Stimulated activated CD4-positive, alpha-beta T cell treated with anti-CD3 and anti-CD28 coated beads, Interleukin-15, amount 100 ng/mL, for 48 hours (primary cell): ENCODE measurements at places on chromosomes 2 and 18.
A peak's percentile ranks its signal among the peaks of the same experiment; 100 is the strongest.

GRCh38 chr2:106161938-106162820 lies 31.9 kb downstream of the UXS1 start:
- no peak for DNase-seq

- no peak for DNase-seq
These were observed 2.5 kb upstream of the ASIC4 start for GRCh38 chr2:219511547-219512325.

- DNase-seq, result no peak
These were observed 47.5 kb downstream of the ZFP36L2 start for GRCh38 chr2:43178602-43179542.

- no peak for DNase-seq
These were observed 17.3 kb downstream of the BIN1 start for GRCh38 chr2:127089478-127090235.

- no peak for DNase-seq
These were observed 55.3 kb upstream of the CABYR start for GRCh38 chr18:24083550-24083949.

DNA sequence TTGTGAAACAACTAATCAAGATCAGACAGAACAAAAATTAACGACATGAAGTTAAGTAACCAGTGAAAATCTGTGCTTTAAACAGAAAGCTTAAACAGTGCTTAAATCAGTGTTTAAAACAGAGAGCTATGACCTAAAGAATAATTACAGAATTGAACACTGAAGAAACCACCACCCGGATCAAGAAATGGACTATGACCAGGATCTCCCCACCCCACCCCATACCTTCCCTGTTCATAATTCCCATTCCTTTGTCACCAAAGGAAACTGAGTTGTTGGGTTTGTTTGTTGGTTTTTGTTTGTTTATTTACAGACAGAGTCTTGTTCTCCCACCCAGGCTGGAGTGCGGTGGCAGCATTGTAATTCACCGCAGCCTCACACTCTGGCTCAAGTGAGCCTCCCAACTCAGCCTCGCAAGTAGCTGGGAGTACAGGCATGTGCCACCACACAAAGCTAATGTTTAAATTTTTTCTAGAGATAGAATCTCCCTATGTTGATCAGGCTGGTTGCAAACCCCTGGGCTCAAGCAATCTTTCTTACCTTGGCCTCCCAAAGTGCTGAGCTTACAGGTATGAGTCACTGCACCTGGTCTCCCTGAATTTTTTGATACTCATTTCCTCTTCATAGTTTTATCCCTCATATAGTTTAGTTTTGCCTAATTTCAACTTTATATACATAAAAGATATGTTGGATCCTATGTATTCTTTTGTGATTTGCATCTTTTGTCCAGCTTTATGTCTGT lies 8.2 kb upstream of the ALPG start:
- no peak for DNase-seq

GRCh38 chr2:24832073-24832461 lies 38.8 kb downstream of the CENPO start:
- DNase-seq, result no peak

- DNase-seq, result peak; percentile 68
These were observed 50.3 kb downstream of the ARL4C start for GRCh38 chr2:234446404-234447076.

DNA sequence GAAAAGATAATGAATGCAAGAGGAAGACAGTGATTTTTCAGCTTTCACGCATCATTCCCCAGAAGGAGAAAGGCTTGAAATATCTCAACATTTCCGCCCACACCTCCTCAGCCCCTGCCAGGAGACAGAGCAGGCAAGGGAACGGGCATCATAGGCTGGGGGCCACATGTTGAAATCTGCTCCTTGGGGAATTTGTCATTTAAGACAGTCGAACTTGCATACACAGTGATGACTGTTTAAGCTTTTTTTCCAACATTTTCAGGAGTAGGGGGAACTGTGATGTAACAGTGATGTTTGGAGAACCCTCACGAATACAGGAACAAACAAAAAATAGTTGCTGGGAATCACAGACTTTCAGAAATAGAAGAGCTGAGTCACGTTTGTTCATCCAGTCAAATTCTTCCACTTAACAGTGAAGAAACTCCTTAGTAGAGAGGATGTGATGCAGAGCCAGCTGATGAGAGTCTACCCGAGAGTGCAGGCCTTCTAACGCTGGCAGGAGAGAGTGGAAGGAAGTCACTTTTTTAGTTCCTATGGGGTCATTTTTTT lies 266.8 kb downstream of the ALPK2 start:
- DNase-seq, result no peak

DNA sequence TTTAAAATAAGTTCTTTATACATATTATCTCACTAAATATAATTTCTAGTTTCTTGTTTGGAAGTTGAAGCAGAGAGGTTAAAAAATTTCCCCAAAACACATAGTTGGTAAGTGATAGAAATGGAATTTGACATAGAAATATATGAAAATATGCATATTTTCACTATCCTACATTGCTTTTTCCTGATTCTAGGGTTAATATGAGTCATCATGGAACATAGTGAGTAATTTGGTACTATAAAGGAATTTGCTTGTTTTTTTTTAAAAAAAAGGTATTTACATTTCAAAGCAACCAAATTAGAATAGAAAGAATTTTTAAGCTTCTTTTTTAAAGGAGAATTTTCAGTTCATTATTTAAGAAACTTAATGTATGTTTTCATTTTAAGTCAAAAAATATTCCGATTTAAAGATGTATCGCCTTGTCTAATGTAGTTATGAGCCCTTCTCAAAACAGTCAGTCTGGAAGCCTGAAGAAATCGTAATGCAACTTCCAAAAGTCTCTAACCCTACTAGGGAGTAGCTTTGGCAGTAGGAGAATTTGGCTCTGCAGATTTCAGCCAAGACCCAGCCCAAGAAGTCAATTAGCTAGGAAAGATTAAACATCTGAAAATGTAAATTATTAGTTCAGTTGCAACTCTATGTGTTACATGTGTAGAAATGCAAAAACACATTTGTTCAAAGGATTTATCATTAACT lies 147.3 kb downstream of the RDH14 start:
- no peak for DNase-seq

- DNase-seq, result no peak
These were observed 85.7 kb downstream of the SUCLG1 start for GRCh38 chr2:84373391-84373790.

GRCh38 chr2:105896765-105897163 lies 152.1 kb downstream of the NCK2 start:
- DNase-seq, result no peak

DNA sequence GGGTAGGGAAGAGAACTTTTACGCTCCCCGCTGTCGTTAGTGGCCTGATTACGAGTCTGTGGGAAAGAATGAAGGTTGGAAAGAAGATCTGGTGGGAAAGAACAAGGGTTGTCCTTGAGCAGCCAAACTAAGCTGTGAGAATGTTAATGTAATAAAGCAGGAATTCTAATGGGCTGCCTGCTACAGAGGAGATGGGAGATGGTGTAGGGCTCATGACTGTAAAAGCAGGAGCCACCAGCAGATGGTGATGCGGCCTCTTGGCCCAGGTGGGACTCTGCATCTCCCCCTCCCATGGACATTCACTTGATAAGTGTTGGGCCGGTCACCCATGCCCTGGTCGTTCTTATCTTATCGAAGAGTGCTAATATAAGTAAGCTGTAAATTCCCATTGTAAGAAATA lies 150.0 kb downstream of the NEDD4L start:
- DNase-seq, result no peak

DNA sequence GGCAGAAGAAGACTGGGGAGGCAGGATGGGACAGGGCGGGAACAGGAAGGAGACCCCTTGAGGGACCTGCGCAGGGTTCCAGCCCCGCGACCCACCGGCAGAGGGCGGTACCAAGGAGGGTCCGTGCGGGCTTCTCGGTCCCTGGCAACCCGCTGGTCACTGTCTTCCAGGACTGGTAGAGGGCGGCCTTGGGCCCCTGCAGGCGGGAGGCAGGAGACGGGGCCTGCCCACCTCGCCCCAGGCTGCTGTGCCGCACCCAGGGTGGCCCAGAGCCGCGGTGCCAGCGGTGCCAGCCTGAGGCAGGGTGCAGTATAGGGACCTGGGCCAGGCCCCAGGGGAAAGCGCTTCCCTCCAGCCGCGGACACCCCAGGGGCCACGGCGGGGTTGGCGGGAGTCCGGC lies 34.5 kb downstream of the NEURL3 start:
- DNase-seq, result peak; percentile 52

GRCh38 chr2:1872602-1873183 lies 128.4 kb upstream of the PXDN start:
- DNase-seq, result no peak

DNA sequence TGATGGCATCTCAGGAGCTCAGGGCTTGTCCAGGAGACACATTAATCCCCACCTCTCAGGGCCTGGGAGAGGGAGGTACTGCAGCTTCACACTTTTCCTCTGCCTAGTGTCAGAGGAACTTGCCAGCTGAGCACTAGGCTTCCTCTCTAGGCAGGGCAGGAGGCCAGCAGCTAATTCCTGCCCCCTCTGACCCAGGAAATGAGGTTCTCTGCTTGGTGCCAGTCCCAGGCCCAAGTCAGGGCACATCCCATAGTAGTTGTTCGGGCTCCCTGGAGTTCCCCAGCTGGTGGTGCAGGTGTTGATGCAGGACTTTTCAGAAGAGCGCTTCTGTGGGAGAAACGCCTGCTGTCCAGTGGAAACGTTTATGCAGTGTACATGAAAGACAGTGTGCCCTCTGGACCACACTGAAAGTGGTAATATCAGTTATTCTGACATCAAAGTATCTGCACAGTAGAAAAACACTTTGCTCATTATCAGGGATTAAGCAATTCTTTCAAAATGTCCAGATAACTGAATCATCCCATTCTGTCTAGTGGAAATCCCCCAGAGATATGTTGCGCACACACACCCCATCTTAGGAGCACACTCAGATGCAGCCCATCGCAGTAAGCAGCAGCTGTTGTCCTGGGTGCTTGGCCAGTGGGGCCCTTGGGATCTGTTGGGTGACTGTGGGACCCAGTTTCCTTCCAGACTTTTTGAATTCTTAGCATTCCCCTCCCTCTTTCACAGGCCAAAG lies 17.8 kb upstream of the SCLY start:
- DNase-seq, result no peak

GRCh38 chr2:159030674-159031380 lies 62.4 kb downstream of the TANC1 start:
- no peak for DNase-seq

GRCh38 chr2:231397011-231397927 lies 1.8 kb downstream of the B3GNT7 start:
- no peak for DNase-seq

GRCh38 chr2:98607104-98607503 lies 1.2 kb downstream of the COA5 start:
- DNase-seq, result no peak

GRCh38 chr2:192000196-192000980 lies 153.5 kb upstream of the CAVIN2 start:
- no peak for DNase-seq

DNA sequence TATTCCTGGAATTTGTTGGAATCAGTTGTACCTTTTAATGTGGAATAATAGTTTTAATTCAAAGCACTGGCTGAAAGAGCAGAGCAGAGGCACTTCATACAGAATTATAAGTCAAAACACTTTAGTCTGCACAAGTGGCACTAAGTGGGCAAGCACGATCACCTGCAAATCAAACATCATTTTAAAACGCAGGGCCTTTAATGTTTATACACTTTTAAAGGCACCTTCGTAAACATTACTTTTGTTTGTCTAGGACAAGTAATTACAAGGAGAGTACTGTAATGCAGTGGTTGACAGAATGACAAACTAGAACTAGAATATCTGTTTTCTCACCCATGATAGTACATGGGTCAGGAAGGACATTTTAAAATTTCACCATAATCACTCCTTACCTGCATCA lies 36.4 kb downstream of the LANCL1 start:
- no peak for DNase-seq

GRCh38 chr2:127355407-127356008 lies 32.3 kb downstream of the MAP3K2 start:
- DNase-seq, result no peak

- no peak for DNase-seq
These were observed 12.7 kb upstream of the SERPINB7 start for GRCh38 chr18:63762518-63762917.

DNA sequence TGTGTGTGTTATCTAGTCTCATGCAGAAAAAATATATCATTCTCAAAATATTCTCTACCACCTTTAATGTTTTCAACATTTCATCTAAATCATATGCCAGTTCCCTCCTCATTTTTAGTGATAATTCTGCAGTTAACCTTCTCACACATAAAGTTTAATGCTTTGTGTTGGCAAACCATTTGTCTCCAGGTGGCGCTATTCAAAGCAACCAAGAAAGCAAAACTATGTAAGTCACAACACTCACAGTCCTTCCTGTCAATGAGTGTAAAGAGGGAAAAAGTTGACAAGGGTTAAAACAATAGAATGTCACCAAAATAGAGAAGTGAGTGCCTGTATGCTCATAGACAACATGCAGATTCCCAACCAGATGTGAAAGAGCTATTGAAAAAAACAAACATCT lies 961.6 kb upstream of the LRRTM1 start:
- no peak for DNase-seq

GRCh38 chr2:36711741-36712314 lies 15.3 kb downstream of the VIT start:
- DNase-seq, result no peak

- DNase-seq, result no peak
These were observed 10.7 kb downstream of the DBI start for GRCh38 chr2:119377294-119377992.

DNA sequence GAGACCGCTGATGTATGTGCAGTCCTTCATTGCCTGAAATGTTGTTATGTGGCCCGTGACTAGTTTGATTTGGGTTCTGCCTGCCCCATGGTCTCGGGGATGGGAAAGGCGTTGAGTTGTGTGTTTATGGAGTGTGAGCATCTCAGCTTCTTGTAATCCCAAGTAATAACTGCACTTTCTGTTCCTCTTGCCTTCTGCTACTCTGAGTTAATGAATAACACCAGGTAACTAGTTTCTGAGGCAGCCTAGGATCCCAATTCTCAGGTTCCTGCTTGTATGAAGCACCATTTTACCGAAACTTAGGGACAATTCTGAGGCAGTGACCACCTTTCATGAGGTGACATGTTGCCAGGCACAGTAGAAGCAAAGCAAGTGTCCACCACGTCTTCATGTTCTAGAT lies 170.0 kb downstream of the ALK start:
- DNase-seq, result no peak

DNA sequence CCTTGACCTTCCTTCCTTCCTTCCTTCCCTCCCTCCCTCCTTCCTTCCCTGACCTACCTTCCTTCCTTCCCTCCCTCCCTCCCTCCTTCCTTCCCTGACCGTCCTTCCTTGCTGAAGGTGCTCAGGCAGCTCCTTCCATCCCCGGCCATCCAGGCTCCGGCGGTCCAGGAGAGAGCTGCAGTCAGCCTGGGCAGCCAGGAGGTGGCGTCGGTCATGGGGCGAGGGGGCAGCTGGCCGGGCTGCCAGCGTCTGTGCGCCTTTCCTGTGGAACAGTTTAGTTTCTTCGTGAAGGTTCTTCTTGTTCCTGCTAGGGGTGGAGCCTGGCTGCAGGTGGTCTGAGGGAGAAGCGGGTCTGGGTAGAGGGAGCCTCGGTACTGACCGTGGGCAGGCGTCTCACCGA lies 15.7 kb downstream of the GPR35 start:
- DNase-seq, result no peak

- DNase-seq, result no peak
These were observed 107.8 kb upstream of the TPO start for GRCh38 chr2:1305342-1306013.
